ENCODE measurements at places on chromosomes 1 and 21. TPM values are rescaled to one million over a fixed set of nuclear protein-coding genes. Genes with fewer than 3 reads are reported as not detected.
A peak's percentile ranks its signal among the peaks of the same experiment; 100 is the strongest.

DNA sequence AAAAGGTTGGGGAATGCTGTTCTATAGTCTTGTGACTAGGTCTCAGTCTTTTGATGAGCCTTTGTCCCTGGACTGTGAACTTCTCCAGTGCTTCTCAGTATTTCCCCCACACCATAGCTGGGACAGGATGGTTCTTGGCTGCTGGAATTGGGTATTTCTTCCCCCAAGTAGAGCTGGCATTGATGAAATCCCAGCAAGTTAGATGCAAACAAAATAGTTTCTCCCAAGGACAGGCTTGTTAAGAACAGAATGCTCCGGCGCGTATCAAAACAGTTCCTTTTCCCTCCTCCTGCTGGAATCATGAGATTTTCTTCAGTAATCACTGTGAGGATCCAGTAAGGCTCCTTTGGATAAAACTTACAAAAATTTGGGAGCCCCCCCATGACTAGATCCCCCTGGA lies 162.6 kb downstream of the PIK3R3 start:
- DNase-seq = no peak

GRCh38 chr1:11657654-11658053 lies 3.0 kb downstream of the FBXO44 start:
- no peak for DNase-seq

DNA sequence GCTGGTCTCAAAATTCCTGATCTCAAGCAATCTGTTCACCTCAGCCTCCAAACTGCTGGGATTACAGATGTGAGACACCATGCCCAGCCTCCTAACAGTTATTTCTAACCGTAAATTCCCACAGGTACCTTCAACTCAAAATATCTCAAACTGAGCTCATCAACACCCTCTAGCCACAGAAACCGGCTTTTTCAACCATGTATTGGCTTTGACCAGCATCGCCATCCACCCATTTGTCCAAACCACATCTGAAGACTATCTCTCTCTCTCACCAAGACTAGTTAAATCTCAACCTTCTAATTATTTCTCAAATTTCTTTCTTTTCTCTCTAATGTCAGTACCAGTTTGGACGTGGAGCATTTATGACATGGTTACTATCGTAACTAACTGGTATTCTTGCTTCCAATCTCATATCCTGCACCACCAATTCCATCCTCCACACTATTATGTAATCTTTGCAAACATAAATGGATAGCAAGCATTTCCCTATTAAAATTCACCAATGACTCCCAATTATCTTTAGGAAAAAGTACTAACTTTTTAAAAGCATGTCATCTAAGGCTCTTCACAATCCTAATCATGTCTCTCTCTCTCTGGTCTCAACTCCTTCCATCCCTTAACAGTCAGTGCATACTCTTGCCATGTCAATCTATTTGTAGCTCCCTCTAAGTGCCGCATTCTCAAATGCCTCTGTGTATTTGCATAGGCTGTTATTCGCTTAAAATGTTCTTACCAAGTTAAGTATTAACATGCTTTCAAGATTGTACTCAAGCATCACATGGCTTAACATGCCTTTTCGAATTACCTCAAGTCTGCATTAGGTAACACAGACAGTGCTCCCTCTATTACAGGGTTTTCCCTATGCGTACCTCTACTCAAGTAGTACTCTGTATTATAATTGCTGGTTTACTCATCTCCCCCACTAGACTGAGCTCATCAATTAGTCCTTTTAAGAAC lies 18.1 kb downstream of the RSBN1 start:
- no peak for DNase-seq

DNA sequence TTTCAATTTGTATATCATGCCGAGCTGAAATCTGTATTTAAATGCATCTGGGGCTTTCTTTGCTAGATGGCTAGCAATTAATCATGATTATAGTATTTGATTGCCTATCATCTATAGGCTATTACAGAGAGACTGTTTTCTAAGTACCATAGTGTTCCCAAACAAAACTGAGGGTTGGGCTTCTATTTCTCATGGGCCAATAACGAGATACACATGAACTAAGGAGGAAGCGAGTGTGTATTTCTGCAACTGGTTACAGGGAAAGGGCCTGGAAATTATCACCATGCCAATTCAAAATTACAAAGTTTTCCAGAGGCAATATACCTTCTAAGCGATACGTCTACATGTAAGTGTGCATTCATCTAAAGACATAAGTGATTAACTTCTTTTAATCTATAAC lies 744.5 kb upstream of the BRINP3 start:
- DNase-seq = no peak

- no peak for DNase-seq
Observed at GRCh38 chr1:47485817-47486216, 48.0 kb downstream of the FOXD2 start.

DNA sequence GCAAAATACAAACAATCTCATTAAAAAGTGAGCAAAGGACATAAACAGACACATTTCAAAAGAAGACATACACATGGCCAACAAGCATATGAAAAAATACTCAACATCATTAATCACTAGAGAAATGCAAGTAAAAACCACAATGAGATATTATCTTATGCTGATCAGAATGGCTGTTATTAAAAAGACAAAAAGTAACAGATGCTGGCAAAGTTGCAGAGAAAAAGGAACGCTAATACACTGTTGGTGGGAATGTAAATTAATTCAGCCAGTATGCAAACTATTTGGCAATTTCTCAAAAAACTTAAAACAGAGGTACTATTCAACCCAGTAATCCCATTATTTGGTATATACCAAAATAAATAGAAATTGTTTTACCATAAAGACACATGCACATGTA lies 32.2 kb upstream of the TNFSF18 start:
- DNase-seq = no peak

DNA sequence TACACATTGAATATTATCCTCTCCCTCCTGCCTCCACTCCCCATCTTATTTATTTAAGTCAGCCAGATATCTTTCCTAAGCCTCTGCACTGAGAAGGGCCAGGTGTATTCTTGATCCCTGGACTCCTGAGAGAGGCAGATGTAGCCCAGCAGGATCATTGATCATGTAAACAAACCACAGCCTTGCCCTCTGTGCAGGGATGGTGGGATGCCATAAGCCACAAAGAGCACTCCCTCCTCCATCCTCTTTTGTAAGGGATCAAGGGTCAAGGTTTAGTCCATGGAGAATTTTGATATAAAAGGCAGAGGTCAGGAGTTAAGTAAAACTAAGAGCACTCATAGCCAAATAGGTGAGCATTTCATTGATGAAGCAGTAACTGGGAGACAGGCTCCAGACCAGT lies 17.3 kb downstream of the PHGDH start:
- DNase-seq = no peak

GRCh38 chr21:45618287-45618686 lies 25.2 kb upstream of the PCBP3 start:
- no peak for DNase-seq

DNA sequence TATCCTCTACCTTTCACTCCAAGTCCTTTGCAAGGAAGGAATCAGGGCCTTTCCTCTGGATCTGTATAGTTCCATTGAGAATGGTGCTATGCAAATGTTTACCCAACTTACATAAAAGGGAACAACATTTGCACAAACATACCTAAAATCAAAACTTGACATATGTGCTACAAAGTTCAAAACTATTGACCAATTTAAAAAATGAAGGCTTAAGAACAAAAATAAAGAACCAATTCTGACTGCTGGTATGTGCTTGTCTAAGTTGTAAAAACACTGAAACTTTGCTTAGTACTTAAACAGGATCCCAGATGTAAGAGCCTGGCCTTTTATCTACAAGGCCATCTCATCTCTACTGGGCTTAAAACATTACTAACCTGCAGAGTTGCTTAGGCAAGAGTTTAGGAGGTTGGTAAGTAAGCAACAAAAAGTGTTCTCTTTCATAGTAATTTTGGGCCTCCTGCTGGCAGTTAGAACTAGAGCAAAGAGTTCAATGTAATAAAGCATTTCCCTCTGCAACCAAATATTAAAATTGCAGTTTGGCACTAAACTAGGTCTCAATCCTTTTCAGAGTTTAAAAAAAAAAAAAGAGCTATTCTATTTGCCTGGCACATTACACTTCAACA lies 2.0 kb downstream of the SCMH1 start:
- DNase-seq = peak; percentile 55

DNA sequence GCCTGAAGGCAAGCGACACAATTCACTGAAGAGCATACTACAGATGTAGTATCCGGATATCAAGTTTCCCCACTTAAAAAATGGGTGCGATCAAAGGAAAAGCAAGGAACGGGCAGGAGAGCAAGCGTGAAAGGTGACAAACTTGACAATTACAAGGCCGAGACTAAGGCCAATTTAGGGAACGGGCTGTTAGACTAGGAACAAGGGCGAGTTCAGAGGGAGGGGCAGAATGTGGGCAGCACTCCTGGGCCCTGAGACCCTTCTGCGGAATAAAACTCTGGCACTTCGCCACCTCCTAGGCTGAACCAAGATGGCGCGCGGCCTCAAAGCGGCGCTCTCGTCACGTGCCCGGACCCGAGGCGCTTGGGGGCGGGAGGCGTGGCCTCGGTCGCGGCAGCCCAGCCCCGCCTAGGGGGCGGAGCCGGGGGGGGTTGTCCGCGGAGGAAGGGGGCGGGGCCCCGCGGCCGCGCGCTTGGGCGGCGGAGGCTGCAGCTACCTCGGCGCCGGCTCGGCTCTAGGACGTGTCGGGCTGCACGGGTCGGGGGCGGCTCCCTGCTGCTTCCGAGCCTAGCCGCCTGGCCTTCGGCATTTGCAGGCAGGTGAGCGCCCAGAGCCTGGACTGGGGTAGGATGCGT lies at the start of gene PPFIA4:
PPFIA4 (plus strand) TSS at position 461 of the 635 bp plus-strand sequence. CDS start 12,518 bp downstream, outside the sequence.
- peak; percentile 31 for DNase-seq

Gene LCA5L
- total RNA-seq = 1.8 TPM

Data from OCI-LY7 (cell line).